Suprapubic skin (tissue), 4 donors: ENCODE measurements at places on chromosomes 5 and 9. TPM values are rescaled to one million over a fixed set of nuclear protein-coding genes. Genes with fewer than 3 reads are reported as not detected.

The PCDHGB3 gene
- 6.0 TPM for total RNA-seq

The OMD gene
- total RNA-seq: 2.5 TPM

The ADAMTS16 gene
- total RNA-seq: 0.64 TPM

The ZBTB43 gene
- total RNA-seq: 33.3 TPM

DNA sequence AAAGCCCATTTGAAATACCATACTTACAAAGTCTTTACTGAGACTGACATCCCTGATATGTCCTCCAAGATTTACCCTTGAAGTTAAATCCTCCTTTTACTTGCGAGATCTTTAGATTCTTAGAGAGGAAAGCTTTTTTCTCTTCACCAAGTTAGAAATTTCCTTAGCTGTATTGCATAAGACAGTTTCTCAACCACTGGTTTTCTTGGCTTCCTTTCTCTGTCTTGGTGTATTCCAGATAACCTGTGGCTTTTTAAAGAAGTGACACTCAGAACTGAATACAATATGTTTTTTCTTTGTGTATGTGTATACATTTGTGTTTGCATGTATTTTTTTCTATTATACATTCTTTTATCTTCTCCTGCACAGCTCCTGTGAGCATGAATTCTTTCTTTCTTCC lies 65.0 kb downstream of the SNCAIP start:
- no peak for DNase-seq

DNA sequence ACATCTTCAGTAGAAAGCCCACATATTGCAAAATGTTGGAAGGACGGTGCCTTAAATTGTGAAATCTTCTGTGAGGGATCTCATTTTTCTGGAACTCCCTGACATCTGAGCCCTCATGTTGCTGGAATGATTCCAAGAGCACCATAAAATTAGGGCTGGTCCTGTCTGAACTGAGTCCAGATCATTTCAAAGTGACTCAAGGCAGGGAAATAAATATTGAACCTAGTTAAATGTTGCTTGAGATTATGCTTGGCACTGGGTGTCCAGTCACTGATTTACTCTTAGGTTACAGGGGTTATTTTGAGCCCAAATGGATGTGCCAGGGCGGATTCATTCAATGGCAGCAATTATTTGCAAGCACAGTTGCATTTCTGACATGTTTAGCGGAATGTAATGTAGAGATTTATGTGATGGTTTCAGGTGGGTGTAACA lies 437.0 kb downstream of the PIK3R1 start:
- DNase-seq: no peak

- DNase-seq: no peak
These were observed 490.9 kb upstream of the RGMB start for GRCh38 chr5:98282521-98282920.
